ENCODE measurements at places on chromosomes 6 and 20.
A peak's percentile ranks its signal among the peaks of the same experiment; 100 is the strongest.

DNA sequence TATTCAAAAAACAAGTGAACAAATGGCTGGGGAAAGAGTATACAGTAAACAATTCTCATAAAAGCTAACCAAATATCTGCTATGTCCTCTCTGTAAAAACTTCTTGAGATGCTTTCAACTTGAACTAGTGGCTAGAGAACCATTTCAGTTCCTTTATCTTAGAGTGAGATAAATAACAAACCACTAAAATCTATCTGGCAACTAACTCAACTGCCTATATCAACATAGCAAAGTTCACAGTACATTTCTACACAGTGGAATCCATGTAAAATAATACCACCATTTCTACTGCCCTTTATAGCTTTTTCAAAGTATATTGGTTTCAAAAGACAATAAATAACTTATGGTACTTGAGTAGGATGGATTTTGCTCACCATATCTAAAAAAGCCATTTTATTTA lies 95.1 kb downstream of the MMS22L start:
- DNase-seq, result no peak

DNA sequence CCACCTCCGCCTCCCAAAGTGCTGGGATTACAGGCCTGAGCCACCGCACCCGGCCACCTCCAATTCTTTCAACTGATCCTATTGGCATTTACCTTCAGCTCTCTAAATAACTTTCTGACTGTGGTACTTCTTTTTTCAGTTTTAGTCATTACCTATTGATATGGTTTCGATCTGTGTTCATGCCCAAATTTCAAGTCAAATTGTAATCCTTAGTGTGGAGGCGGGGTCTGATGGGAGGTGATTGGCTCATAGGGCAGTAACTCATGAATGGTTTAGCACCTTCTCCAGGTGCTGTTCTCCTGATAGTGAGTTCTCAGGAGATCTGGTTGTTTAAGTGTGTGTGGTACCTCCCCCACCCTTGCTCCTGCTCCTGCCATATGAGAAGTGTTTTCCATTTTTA lies 140.9 kb downstream of the LPA start:
- no peak for DNase-seq

DNA sequence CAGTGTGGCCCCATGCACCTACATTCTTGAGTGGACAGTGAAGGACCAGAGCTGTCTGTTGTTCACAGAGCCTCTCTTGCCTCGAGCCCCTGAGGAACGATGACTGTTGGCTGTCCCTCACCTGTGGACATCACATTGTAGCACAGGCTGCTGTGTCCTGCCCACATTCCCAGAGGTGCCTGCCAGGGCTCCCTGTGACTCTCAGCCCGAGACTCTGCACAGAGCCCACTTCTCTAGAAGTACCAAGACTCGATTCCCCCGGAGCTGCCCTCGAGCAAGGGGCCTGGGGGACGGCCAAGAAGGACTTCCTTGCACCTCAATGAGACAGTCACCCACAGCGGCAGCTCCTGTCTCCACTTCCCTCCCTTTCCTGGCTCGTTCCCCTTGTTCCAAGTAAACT lies 28.6 kb upstream of the DLGAP4 start:
- no peak for DNase-seq

GRCh38 chr6:38467566-38467965 lies 172.2 kb downstream of the BTBD9 start:
- DNase-seq, result no peak

GRCh38 chr6:166343150-166343487 lies 774 bp upstream of the SFT2D1 start:
- DNase-seq, result no peak

DNA sequence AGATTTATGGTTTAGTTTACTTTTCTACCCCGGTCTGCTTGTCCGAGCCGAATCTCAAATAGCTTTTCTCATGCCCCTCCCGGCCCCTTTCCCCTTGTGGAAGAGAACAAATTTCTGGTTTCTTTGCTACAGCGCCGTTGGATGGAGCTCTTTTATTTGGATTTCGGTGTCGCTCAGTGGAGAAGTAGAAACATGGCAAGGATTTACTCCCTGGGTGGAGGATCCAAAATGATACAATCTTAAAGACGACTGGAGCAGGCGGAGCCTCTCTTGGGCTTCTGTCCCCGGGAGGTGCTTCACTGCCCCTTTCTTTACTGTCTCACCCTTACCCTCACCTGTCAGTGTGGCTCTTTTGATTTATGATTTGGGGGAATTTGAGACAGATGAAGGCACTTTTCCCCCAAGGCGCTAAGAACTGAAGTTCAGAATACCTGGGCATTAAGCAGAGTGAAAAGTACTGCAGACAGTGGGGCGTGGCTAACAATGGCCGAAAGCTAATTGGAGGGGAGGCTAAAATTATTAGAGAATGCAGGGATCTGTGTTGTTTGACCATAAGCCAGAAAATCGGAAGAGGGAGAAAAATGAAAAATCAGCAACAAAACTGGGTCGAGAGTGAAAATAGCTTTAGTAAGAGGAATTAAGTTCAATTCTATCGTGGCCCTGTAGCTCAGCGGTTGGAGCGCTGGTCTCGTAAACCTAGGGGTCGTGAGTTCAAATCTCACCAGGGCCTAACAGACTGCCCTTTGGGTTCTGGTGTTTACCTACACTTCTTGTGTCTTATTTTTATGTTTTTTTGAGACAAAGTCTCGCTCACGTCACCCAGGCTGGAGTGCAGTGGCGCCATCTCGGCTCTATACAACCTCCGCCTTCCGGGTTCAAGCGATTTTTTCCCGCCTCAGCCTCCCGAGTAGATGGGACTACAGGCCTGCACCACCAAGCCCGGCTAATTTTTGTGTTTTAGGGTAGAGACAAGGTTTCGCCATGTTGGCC lies 145.1 kb upstream of the ZNF184 start:
- peak; percentile 68 for DNase-seq

DNA sequence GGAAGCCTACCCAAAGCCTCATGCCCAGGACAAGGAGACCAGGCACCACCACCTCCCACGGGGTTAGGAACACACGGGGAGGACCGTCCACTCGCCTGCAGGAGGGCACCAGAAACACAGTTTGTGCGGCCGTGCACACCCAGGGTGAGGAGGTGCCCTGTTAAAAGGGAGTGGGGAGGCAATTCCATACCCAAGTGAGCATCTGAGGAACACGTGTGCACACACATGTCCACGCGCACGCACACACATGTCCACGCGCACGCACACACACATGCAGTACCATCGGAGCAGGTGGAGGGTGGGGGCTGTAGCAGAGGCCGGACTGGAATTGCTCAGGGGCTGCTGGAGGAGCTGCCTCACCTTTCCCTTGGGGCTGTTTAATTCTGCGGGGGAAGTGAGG lies 259.4 kb downstream of the TAF4 start:
- DNase-seq, result no peak
